ENCODE measurements at places on chromosomes 16 and 17.

- DNase-seq, result no peak
Measured at GRCh38 chr17:73028299-73028755, 64.2 kb downstream of the SLC39A11 start.

DNA sequence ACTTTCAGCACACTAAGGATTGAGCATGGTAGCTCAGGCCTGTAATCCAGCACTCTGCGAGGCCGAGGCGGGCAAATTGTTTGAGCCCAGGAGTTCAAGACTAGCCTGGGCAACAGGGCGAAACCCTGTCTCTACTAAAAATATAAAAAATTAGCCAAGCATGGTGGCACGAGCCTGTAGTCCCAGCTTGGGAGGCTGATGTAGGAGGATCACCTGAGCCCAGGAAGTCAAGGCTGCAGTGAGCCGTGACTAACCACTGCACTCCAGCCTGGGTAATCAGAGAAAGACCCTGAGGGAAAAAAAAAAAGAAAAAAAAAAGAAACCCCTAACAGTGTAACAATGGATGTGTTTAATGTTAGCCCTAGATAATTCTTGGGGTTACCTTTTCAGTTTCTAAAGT, 24.0 kb downstream of the PARN start:
- DNase-seq, result no peak

- peak; percentile 54 for DNase-seq
Measured at GRCh38 chr16:31079342-31079944, 5.2 kb downstream of the ZNF646 start.

DNA sequence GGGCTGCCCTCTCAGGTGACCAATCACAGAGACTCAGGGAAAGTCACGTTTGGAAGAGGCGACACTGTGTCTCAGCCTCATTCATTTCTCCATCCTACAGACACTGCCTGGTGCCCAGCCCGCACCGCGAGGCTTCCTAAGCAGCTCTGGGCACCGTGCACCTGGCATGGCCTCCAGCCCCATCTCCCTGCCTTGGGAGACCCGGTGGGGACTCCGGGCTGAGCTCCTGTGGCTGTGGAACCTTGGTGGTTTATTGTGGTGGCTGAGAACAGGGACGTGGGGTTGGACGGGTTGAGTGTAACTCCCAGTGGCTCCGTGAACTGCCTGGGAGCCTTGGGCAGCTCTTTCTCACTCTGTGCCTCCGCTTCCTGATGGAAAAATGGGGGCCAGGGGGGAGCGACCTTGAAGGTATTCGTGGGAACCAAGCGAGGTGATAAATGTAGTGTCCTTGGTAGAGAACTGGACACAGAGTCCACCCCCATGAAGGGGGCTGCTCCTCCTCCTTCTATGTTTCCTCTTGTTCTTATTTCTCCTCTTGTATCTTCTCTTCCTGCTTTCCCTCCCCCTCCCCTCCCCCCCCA, 215.4 kb downstream of the SEC14L1 start:
- DNase-seq, result peak; percentile 35

DNA sequence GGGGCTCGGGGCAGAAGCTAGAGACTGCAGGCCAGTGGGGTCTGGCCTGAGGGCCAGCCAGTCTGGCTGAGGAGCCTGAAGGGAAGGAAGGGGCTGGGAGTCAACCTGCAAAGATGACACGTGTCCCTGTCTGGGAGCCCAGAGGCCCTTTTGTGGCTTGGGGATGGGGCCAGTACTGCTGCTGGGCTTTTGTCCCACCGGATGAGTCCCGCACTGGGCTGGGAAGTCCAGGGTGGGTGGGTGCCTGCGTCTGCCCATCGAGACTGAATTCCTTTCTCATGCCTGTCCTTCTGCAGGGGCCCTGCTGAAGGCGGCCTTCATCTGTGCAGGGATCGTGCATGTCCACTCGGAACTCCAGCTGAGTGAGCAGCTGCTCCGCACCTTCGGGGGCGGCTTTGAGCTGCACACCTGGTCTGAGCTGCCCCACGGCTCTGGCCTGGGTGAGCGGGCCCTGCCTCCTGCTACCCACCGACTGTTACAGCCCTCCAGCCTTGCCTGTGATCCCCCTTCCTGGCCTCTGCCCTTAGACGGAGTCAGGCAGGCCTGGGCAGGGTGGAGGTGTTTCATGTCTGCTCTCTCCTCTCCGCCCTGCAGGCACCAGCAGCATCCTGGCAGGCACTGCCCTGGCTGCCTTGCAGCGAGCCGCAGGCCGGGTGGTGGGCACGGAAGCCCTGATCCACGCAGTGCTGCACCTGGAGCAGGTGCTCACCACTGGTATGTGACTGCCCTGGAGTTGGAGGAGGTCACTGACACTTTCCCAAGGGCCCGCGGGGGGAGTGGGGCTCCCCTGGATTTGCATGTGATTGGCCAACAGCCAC, 20.9 kb downstream of the FCSK start:
- DNase-seq, result no peak

- no peak for DNase-seq
Measured at GRCh38 chr17:40960144-40960543, 6.6 kb downstream of the KRT39 start.

GRCh38 chr17:33055171-33055611, 63.5 kb downstream of the SPACA3 start:
- no peak for DNase-seq

- DNase-seq, result no peak
Measured at GRCh38 chr17:64016974-64017373, 3.5 kb downstream of the ICAM2 start.

DNA sequence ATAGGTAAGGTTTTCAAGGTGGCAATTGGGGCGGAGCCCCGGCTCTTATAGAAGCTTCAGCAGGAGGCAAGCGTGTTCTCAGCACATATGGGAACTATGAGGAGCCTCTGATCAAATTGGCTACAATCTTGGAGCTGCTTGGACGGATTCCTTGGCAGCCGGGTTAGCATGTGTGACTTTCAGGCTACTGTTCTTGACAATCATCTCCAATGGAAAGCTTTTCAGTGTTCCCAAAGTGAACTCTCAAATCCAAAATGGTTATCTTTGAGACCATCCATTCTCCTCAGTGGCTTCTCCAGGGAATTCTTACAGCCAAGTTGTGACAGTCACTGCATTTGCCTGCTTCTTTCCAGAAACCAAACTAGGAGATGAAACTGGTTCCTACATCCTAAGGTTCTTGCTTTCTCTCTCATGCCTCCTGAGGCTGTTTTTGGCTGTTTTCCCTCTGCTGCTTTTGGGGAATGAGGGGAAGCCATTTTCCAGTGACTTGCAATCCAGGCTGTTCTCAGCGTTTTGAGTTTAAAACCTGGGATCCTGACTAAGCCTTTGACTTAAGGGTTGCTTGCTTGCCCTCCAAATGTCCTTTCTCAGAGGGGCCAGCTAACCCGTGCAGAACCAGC, 10.9 kb downstream of the HAS3 start:
- no peak for DNase-seq

GRCh38 chr16:81385031-81385756, 59.4 kb upstream of the CMIP start:
- no peak for DNase-seq

DNA sequence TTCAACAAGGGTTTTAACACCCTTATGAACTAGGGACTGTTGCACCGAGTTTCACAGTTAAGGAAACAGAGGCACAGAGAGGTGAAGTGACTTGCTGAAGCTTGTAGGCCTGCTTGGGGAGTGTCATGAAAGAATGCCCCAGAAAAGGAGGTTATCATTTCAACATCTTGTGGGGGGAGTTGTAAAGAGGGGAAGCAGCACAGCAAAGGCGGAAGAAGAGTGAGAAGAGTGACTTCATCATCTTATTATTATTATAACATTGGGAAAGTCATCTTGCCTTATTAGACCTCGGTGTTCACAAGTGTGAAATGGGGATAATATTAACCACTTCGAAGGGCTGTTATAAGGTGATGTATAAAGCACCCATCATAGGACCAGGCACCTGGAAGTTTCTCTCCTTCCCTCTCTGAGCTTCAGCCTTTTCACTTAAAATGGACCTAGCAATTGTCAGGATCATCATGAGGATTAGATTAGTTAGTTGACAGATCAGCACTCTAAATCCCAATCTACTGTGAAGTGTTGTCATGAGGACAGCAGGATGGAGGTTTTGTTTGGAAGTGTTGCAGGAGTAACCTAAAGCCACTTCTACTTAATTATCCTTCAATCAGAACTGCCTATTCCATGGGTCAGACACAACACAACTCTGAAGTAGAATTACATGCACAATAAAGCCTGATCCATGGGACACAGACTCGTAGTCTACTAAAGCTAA, 2.3 kb downstream of the CCL4 start:
- no peak for DNase-seq

DNA sequence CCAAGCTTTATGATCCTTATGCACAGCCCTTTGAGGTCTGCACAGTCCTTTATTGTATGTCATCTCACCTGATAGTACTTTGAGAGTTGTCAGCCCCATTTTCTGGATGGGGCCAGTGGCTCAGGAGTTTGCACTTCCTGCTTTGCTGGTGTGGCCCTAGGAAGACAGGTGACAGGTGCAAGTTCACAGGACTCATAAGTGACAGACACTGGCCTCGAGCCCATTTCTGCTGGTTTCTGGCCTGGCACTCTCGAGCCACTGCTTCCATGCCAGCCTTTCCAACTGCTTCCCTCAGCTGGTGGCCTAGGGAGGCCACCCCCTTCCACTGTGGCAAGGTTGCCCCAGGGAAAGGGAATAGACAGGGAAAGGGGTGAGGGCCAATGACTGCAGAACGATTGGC, 84.4 kb upstream of the CCL1 start:
- no peak for DNase-seq

DNA sequence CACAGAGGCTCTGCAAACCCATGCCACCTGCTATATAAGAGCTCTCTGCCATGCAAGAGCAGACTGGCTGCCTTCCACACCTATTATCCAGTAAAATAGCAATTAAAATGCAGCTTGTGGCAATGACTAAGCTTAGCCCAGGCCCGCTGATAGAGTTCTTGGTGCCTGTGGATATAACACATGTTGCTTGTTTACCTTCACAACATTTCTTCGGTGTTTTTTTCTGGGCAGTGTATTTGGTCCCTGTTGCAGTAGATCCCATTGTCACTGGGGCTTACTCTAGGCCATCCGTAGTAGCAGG, 63.5 kb downstream of the SPECC1 start:
- peak; percentile 68 for DNase-seq

- DNase-seq, result no peak
Measured at GRCh38 chr17:66858226-66859083, 23.5 kb downstream of the CACNG5 start.

DNA sequence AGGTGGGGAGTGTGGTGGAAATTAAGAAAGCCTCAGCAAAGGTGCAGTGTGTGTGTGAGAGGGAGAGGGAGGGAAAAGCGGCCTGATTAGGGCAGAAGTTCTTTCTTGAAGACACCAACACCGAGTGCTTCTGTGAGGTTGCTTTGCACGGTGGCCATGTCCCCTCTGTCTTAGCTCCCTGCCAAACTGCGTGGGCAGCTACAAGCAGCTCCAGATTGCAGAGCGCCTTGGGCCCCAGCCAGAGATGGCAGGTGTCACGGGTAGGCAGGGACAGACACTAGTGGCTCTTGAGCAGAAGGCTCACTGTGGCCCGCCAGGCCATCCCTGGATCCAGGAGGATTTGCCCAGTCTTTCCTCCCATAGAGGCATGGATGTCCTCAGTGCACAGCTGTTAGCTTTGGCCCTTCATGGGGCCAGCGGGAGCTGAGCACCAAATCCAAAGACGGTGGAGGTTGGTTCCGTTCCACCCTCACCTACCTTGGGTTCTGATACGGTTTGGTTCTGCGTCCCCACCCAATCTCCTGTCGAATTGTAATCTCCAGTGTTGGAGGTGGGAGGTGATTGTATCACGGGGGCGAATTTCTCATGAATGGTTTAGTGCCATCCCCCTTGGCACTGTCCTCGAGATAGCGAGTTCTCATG, 21.4 kb downstream of the KIAA0513 start:
- DNase-seq, result no peak

DNA sequence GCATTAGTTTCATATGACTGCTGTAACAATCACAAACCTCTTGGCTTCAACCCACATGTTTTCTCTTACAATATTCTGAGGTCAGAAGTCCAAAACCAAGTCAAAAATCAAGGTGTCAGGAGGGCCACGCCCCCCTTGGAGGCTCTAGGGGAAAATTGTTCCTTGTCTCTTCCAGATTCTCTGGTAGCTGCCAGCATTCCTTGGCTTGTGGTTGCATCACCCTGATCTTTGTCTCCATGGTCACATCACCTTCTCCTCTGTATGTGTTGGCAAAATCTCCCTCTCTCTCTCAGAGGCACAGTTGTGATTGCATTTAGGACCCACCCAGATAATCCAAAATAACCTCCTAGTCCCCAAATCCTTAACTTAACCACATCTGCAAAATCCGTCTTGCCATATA, 105.8 kb downstream of the GAS7 start:
- no peak for DNase-seq

GRCh38 chr16:87160234-87160636, 157.0 kb downstream of the C16orf95 start:
- no peak for DNase-seq

DNA sequence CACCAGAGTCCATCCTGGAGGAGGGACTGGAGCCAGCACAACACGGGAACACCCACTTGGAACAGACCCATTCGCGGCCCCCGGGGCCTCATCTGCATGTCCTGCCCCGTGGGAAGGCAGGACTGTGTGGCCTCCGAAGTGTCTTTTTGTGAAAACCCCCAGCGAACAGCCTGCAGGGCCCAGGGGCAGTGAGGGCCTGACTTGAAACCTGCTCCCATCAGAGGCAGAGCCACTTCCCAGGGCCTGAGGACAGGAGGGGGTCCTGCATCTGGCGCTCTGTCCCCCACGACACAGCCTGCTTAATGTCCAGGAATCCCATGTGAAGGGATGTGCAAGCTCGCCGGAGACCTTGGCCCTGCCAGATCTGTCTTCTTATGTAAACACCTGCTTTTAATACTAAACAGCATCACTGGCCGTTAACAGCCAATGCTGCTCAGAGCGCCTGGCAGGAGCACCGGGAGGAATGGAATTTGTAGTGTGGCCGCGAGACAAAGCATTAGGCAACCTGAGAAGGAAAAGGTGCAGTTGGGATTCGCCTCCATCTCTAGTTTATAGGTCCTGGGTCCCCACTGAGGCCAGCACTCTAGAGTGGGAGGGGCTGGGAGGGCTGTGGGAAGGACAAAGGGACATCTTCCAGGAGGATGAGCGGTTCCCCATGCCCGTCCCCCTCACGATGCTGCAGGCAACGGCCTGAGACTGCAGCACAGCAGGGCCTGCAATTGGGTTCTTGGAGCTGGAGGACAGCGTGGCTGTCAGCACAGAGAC, 9.6 kb upstream of the EVPL start:
- no peak for DNase-seq

DNA sequence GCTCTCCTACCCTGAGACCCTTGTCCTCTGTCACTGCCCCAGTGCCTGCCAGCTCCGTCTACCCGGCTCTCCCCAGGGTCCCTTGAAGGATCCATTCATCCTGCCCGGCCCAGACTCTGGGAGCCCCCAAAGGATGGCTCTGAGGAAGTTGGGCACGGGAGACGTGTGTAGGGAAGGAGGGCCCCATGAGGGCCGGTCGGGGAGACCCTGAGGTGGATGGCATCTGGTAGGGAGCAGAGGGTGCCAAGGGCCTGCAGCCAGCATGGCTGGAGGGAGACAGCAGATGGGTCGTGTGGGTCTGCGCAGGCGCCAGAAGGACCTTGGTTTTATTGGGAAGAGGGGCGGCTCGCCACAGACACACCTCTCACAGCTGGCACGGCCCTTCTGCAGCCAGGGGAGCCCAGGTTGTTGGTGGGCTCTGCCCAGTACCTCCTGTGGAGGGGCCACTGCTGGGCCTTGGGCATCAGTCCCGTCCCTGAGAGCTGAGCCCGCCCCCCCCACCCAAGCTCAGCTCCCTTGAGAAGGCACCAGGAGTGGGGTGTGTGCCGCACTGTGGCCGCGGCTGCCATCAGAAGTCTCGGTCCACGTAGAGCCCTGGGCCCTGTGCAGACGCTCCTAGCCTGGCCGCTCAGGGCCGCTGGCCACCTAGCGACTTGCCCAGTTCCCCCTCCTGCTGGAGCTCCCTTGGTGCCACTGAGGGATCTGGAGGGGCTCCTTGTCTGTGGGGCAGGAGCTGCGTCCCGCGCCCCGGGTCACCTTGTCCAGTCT, 16.0 kb downstream of the KCTD5 start:
- DNase-seq, result no peak

Measured in common myeloid progenitor, CD34-positive (primary cell).